T follicular helper cell (primary cell): ENCODE measurements at places on chromosomes 2 and 18.

- DNase-seq: no peak
These were observed 36.3 kb downstream of the TPRKB start for GRCh38 chr2:73700661-73701447.

GRCh38 chr2:219106251-219106650 is 45.5 kb upstream of the IHH start:
- DNase-seq: no peak

DNA sequence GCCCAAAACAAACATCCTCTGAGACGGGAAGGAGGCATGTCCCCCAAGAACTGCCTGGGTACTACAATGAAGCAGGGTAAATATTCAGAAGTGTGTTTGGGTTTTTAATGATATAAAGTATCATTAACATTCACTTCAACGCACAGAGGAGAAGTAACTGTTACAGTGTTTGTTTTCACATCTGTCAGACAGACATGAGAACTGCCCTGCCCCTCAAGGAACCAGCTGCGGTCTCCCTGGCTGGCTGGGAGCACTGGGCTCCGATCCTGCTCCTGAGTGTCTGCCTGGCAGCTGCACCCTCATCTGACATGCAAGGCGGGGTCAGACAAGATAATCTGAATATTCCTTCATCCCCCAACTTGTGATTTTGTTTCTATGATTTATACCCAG is 75.6 kb downstream of the MBP start:
- DNase-seq: no peak

DNA sequence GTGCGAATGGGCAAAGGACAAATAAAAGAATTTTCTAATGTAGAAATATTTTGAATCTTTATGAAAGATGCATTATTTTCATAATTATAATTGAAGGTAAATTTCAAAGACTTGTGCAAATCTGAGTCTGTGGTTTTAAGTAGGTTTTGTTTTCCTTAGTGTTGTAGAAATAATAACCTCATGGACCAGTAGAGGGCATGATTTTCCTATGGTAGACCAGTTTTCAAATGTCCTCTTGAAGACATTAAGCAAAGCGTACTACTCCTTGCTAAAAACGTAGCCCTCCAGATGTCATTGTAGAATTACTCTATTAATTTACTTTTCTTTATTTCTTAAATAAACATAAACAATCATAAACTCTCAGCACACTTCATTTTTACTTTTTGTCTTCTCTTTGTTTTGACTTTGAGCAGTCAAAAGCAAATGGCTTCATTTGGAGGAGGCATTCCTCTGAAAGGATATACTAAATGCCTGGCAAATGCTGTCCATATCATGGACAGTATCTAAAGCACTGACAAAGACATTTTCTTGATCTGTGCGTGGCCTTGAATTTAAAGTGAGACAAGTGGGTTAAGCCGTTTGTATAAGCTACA is 85.8 kb upstream of the FAM237A start:
- no peak for DNase-seq

- no peak for DNase-seq
These were observed 36.6 kb downstream of the SPRED2 start for GRCh38 chr2:65395621-65396347.

DNA sequence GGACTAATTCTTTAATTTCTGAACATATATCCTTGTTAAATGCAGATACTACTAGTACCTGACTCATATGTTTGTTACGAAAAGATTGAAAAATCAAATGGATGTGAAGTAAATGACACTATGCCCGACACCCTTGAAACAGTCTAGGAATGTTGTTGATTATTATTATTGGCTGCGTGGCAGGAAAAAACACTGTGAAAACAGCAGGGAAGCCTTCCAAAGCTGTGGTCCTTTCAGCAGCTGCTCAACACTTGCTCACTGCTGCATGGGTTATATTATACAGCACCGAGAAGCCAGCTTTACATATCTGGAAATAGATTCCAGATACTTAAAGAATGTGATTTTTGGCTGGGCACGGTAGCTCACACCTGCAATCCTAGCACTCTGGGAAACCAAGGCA is 26.5 kb downstream of the CRYGD start:
- DNase-seq: no peak

GRCh38 chr2:79005216-79005615 is 20.3 kb upstream of the REG3G start:
- no peak for DNase-seq

GRCh38 chr2:176170602-176171305 is 13.6 kb downstream of the HOXD3 start:
- no peak for DNase-seq

GRCh38 chr2:39094717-39095363 is 26.0 kb downstream of the SOS1 start:
- no peak for DNase-seq

DNA sequence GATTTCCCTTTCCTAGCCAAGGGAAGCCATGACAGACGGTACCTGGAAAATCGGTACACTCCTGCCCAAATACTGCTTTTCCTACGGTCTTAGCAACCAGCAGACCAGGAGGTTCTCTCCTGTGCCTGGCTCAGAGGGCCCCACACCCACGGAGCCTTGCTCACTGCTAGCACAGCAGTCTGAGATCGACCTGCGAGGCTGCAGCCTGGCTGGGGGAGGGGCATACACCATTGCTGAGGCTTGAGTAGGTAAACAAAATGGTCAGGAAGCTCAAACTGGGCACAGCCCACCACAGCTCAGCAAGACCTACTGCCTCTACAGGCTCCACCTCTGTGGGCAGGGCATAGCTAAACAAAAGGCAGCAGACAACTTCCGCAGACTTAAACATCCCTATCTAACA is 6.8 kb upstream of the CD207 start:
- DNase-seq: no peak
